ENCODE measurements at places on chromosomes 3 and 15.

- no peak for DNase-seq
These were observed 111.4 kb upstream of the CCNL1 start for GRCh38 chr3:157271283-157271882.

GRCh38 chr15:35142578-35142977, 57.5 kb upstream of the NANOGP8 start:
- no peak for DNase-seq

DNA sequence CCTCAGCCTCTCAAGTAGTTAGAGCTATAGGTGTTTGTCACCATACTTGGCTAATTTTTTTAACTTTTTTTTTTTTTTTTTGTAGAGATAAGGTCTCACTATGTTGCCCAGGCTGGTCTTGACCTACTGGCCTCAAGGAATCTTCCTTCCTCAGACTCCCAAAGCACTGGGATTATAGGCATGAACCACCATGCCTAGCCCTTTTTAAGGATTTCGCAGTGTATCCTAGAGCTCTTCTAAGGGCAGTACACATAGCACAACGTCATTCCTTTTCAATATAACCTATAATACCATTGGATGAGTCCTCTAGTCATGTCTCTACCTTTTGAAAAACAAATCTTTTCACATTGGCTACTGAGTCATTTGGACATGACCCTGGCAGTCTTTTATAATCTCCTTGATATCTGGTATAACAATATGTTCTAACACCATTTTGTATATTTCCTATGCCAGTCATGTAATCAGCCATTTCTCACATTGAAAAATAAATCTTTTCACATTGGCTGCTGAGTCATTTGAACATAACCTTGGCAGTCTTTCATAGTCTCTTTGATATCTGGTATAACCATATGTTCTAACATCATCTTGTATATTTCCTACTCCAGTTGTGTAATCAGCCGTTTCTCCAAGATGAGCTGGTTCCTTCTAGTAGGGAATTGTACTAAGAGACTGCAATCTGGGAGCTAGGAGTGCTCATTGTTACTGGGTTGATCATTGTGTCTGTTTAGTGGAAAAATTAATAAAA, 944.7 kb downstream of the MCTP2 start:
- peak; percentile 51 for DNase-seq

DNA sequence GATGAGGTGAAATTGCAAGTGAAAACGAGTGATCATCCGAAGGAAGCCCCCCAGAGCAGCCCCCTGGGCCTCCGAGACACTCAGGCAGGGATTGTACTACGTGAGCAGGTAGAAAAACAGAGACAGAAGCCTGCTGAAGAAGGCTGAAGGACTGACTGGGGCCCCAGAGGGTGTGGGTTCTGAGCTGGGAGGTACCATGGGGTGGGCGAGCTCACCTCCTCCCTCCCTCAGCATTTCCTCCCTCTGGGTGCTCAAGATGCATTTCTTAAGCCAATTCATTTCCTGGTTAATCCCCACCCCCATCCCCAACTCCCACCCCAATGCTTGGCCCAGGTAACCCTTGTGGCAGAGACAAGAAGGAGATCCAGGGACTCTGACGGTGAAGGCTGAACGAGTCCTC, 108.7 kb downstream of the BDH1 start:
- DNase-seq: no peak

GRCh38 chr3:187293516-187294430, 2.2 kb upstream of the MASP1 start:
- DNase-seq: no peak

DNA sequence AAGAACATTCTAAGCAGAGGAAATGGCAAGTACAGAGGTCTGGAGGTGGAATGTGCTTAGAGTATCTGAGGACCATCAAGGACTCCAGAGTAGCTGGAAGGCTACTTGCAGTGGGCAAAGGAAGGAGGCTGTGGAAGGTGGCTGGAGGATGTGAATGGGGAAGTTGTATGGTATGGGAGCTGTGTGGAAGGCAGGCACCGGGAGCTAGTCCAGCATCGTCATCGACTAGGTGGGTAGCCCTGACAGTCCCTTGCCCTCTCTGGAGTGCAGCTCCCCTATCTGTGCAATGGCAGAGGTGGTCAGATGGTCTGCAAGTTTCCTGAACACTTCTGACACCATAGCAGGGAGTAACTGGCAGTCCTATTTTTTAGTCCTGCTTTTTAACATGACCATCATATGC, 19.3 kb downstream of the CCDC13 start:
- no peak for DNase-seq

DNA sequence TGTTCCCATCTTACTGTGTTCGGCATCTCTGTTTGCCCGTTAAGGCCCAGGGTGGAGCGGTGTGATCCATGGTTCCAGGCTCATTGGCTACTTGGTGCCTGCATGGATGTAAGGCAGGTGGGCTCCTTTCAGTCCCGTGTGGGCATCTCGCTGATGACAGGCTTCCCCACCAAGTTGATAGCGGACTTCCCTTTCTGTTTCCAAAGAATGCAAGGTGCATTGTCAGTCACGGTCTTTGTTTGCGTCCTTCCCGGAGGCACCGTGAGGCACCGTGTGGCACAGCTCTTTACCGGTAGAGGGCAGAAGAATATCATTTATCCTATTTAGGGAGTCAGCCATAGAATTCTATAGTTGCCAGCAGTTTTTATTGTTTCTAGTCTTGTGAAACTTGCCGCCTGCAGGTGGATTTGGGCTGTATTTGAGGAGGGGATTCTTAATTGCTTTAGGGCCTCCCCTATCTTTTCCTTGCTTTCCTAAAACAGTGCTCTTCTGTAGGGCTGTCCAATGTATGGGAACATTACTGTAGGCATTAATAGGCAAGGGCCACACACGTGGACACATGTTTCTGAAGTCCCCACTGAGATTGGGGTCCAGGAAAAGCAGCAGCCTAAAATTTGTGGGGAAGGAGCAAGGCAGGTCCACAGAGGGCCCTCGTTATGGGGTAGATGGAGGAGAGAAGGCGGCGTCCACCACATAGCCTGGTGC, 244.1 kb downstream of the SLCO3A1 start:
- DNase-seq: no peak

- no peak for DNase-seq
These were observed 303.4 kb upstream of the ROPN1 start for GRCh38 chr3:124295362-124295761.

DNA sequence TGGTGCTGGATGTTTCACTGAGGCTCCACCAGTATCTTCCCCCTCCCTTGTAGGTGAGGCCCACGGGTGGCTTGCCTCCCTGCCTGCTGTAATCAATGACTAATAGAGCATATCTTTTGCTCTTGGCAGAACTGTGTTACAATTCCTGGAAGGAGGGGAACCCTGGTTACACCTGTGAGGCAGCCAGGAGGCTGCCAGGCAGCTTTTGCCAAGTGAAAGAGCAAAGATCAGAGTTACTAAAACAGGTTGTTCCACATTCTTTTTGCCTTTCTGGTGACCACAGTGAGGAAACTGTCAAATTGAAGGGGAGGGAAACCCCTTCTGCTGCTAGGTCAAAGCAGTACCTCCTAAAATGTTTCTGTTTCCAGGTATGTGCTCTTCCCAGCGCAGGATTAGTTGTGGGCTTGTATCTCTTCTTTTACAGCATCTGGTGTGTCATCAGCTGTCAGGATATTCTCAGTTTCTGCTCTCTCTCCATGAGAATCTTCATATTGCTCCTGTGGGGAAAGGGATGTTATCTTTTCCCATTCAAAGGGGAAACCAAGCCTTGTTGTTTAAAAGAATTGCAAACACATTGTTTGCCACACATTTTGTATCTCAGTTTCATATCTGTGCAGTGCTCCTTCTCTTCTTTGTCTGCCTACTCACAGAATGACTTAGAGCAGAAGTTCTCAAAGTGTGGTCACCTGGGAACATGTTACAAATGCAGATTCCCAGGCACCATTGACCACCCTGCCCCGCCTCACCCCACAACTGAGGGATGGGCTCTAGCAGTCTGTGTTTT, 137.4 kb upstream of the UMPS start:
- DNase-seq: no peak

GRCh38 chr3:32488474-32489008, 14.1 kb downstream of the CMTM6 start:
- no peak for DNase-seq

- no peak for DNase-seq
These were observed 125.9 kb downstream of the ATP10A start for GRCh38 chr15:25737218-25737643.

GRCh38 chr3:37487785-37488184, 313.4 kb upstream of the LRRFIP2 start:
- no peak for DNase-seq

- DNase-seq: no peak
These were observed 26.9 kb upstream of the WDR72 start for GRCh38 chr15:53786401-53786800.

DNA sequence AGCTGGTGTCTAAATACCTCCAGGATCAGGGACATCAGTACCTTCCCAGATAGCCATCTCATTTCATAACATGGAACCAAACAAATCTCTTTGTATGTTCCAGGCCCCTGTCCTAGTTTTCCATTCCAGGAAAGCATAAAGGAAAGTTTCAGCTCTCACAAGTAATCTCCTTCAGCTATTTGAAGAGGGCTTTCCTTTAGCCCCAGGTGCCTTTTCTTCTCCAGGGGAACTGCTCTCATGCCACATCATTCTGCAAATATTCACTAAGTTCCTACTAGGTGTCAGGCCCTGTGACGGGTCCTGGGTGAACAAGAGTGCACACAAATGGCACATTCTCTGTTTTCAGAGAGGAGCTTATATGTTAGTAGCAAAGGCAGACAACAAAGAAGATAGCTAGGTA, 136.1 kb downstream of the ADAMTS9 start:
- DNase-seq: no peak

DNA sequence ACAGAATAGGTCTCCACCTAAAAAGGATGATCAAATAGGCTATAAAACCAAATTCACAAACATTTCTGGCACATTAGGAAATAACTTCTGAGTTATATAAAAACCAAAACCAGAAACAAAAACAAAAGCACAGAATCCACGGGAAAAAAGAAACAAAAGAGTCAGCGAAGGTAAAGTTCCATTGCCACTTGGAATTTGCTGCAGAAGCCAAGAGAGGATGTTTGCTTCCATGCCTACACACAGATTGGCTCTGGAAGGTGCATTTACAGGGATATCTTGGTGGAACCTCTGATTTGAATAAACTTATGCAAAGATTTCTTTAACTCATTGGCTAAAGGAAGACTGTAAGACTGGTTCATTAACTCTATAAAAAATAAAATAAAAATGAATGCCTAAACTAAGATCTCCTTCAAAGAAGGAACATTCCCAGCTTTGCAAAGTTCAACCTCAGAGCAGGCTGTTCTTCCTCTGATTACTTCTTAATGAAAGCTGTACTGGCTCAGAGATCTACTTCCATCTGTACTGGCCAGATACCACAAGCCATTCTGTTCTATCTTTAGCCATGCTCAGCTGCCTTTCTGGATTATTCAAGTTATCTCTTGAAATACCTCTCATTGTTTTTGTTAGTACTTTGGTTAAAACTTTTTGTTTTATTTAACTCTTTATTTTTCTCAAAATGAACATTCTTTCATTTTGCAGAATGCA, 537.5 kb upstream of the CCDC54 start:
- no peak for DNase-seq

DNA sequence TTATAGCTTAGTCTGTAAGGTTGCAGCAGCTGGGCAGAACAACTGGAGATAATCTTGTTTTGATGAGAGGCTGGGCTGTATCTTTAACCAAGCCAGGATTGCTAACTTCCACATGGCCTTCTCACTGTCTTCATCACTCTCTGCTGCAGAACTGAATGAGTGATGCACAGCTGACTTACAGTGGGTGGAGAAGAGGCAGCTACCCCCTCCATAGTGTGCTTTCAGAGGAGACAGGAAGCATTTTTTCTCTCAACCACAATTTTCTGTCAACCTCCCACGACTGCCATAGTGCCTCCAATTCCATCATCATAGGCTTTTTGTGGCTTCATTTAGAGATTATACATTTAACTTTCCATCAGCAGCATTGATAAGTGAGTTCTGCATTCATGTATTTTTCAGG, 168.2 kb downstream of the CLSTN2 start:
- no peak for DNase-seq

GRCh38 chr3:13659221-13659969, 110.5 kb downstream of the FBLN2 start:
- no peak for DNase-seq

- no peak for DNase-seq
These were observed 123.3 kb upstream of the TP63 start for GRCh38 chr3:189507856-189508255.

DNA sequence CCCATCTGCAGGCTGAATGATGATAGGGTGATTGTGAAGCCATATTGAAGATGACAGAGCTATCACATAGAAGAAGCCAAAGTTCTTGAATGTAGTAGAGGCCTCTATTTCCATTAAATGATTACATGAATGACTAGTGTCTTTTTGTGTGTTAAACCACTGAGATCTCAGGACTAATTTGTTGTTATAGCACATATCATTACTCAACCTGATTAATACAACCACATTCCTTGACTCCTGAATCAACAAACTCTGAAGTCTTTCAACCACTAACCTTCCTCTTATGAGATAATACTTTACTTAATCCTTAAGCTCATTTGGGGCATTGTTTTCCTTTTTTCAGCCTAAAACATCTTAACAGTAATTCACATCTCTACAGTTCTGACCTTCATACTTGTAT, 564.5 kb upstream of the ADAMTS9 start:
- DNase-seq: no peak

- no peak for DNase-seq
These were observed 18.6 kb upstream of the C15orf40 start for GRCh38 chr15:83030021-83030420.

- DNase-seq: no peak
These were observed 35.9 kb upstream of the CHD2 start for GRCh38 chr15:92864127-92864814.

GRCh38 chr3:119352863-119353527, 58.8 kb downstream of the ARHGAP31 start:
- DNase-seq: peak; percentile 49

GRCh38 chr3:149282836-149283235, 50.6 kb downstream of the TM4SF18 start:
- DNase-seq: no peak

DNA sequence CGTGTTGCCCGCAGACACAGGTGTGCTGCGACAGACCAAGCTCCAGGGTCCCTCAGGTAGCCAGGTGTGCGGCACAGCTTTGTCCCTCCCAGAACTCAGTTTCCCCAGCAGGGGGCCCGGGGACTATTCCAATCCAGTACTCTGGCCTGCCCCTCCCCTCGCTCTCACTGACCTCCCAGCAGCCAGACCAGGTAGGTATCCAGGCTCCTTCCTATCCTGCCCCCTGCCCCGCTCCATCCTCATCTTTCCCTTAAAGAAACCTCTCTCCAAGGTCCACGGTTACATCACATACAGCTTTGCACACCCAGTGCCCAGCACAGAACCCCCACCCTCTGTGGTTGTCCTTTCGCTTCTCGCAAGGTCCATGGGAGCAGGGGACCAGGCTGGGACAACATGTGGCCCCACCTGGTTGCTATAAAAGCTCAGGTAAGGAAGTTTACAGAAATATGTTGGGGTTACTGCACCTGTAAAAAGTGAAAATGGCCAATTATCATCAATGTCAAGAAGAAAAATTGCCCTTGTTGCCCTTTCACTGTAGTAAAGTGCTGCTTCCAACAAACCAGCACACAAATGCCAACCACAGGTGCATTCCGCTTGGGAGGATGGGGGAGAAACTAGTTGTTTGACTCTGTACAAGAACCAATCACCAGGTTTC, 7.3 kb upstream of the CYP11A1 start:
- DNase-seq: no peak

Data from skeletal muscle cell (primary cell).